ENCODE measurements at places on chromosomes 16 and 17.

- no peak for DNase-seq
Measured at GRCh38 chr16:70681382-70682238, 4.2 kb downstream of the MTSS2 start.

- peak; percentile 53 for DNase-seq
Measured at GRCh38 chr16:50323335-50324011, 45.3 kb downstream of the BRD7 start.

GRCh38 chr17:43935204-43935925, 6.9 kb downstream of the PPY start:
- DNase-seq, result no peak

- no peak for DNase-seq
Measured at GRCh38 chr17:35795007-35795870, at the start of gene MMP28. TSS of gene MMP28 (minus strand) at chr17:35795641. CDS start at chr17:35795377, 264 bp downstream.

GRCh38 chr17:42655528-42655927, 3.6 kb upstream of the TUBG2 start:
- peak; percentile 50 for DNase-seq

- DNase-seq, result no peak
Measured at GRCh38 chr16:82370282-82370681, 200.3 kb upstream of the MPHOSPH6 start.

DNA sequence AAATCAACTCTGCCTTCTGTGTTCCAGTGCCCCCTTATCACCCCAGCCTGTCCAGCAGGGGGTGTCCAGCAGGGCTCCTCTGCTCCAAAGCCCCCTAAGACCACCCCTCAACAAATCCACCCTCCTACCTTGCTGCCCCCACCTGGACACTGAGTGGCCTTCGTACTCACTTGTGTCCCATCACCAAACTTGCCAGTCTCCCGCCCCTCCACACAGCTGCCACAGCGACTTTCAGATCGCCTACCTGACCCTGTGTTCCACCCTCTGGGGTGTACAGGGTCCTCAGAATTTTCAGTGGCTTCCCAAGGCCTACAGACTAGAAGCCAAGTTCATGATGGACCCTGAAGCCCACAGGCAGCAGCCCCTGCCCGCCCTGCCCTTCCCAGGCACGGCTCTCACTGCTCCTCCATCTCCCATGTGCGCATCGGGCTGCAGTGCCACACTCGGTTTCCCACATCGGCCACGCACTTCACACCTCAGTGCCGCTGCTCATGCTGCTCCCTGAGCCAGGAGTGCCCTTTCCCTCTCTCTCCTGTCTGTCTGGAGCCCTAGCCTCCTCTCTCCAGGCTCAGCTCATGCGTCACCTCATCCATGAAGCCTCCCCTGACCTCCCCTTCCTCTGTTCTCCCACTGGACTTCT, 11.8 kb downstream of the KCNH6 start:
- DNase-seq, result no peak

DNA sequence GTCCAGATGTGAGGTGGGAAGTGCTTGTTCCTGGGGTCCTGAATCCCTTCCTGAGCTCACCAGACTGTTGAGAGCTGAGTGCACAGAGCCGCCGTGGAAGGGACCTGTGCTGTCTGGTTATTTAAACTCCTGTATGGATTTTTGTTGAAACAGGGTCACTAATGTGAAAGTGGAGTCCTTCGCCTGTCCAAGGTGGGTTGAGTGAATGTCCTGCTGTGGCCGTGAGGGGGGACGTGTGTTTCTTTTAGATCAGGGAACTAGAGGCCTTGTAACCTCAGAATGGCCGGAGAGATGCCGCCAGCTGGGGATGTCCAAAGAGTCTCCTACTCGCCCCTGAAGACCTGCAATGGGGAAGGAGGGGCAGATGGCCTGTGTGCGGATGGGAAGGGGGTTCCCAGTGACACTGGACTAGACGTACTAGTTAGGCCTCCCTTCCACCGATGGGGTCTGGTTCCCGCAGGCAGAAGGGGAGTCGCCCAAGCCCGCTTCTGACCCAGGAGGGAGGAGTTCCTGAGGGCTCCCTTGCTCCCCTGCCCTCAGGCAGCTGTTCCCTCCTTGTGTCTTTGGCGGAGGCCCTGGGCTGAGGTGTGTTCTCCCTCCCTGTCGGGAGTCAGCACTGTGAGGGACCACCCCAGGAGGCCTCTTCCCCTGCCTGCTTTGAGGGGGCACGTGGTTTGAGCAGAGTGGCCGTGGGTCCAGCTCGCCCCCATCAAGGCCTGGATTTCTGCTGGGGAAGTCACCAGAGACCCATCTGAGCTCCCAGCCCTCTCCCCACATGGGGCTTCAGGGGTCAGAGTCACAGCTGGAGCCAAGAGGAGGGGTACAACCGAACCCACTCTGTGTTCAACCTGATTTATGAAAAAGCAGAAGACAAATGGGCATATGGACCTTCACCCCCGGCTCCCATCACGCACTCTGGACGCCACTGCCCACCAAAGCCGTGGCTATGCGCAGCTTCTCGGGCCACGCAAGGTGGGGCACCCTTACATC, 30.9 kb downstream of the OR1D5 start:
- DNase-seq, result no peak

- DNase-seq, result no peak
Measured at GRCh38 chr16:54112451-54113206, 174.0 kb downstream of the IRX3 start.

DNA sequence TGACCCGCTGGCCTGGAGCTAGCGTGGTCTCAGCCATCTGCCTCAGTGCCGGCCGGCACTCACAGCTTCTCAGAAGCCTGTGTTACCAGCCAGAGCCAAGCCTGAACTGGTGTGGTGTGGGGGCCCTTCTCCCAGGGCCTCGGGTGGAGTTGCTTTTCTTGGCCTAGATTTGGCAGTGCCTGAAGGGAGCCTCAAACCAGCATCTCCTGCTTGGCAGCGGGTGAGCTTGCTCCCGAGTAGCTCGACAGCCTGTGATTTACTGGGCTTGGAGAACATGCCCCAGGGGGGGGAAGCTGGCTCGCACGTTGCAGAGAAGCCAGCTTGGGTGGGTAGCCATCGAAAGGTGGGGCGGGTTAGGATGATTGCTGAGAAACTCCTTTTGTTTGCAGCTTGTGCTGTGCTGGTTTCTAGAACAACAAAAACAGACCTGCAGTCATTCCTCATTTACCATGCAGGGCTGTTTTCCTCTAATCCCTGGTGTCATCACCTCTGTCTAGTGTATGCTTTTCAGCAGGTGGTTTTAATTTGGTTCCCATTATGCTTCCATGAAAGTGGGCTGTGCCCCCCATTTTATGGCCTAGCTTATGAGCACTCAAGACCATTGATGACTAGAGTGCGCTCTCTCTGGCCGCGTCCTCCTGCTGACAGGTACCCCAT, 42.2 kb downstream of the TBCD start:
- peak; percentile 79 for DNase-seq

DNA sequence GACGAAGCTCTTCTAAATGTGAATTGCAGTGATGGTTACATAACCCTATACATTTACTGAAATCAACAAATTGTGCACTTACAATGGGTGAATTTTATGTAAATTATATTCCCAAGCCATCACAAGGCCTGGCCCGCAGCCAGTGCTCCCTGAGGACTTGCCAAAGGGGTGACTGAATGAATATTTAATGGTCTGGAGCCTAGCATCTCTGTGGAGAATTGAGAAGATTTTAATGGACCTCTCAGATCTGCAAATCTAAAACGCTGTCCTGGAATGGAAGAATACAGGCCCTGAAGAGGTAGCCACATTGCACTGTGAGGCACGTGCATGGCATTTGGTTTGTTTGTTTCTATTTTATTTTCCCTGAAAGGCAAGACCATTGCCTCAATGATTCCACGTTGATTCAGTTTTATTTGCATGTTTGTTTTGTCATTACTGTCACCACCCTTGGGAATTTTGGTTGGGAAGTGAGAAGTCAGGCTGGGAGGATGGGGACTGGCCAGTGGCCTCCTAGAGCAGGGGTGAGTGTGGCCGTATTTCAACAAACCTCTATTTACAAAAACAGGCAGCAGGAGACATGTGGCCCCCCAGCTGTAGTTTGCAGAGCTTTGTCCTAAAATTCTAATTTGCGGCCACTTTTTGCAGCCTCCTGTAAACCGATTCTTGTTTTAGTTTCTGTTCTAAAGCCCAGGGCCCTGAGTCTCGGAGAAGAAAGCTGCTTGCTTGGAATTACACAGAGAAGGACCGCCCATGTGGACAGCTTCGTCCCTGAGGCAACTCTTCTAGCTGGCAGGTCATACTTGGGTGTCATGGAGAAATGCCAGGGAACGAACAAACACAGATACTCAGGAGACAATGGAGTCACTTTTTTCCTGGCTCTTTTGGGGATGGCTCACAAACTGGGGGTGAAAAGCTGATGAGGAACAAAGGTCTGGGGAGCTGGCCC, 40.5 kb upstream of the GCSH start:
- no peak for DNase-seq

DNA sequence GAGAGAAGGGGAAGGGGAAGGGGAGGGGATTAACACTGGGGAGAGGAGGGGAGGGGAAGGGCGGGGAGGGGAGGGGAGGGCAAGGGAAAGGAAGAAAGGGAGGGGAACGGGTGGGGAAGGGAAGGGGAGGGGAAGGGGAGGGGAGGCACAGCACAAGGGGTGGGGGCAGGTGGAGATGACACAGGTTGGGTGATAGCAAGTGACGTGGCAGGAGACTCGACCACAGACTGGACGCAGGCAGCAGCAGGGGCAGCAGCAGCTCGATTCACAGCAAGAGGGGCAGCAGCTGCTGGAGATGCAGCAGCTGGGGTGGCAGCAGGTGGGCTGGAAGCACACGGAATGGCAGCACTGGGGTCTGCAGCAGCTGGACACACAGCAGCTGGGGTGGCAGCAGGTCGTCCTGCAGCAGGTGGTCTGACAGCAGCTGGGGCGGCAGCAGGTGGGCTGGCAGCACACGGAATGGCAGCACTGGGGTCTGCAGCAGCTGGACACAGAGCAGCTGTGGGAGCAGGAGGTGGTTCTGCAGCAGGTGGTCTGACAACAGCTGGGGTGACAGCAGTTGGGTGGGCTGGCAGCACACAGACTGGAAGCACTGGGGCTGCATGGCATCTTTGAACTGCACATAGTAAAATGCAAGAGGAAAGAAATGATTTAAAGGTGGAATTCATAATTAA, at the start of gene KRTAP4-16:
KRTAP4-16 (minus strand) TSS at position 624 of the 674 bp plus-strand sequence; CDS start at position 624, 0 bp downstream.
- peak; percentile 86 for DNase-seq

DNA sequence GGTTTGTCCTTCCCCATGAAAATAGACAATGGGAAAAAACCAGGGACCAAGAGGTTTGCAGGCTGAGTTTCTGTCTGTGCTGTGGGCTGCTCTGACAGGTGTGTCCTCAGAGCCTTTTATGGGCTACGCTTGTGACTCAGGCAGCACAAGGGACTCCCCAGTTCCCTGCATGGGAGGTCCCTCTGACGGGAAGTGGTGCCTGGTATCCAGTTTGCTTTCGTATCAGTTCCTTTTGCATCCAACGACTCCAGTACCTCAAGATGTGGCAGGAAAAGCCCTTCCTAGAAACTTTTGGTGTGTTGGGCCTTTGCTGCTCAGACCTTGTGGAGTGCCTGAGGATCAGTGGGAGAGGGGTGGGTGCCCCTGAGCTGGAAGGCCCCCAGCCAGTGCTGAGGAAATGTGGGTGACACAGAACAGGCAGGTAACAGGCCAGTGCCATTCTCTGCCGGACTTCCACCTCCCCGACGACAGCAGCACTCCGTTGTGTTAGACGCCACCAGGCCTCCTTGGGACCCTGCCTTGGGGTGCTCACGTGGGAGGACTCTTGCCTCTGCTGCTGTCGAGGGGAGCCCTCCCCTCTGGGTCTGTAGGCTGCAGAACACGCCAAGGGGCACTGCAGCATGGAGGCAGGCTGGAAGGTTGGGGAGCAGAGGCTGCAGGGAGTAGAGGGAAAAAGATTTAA, 38.4 kb upstream of the IRF8 start:
- DNase-seq, result no peak

GRCh38 chr17:34720760-34721159, 141.4 kb downstream of the TMEM132E start:
- no peak for DNase-seq

Measured in SJCRH30 (cell line).